Mucosa of gallbladder (tissue), 1 donor: ENCODE measurements at places on chromosomes 12 and 14. TPM values are rescaled to one million over a fixed set of nuclear protein-coding genes. Genes with fewer than 3 reads are reported as not detected.

GRCh38 chr14:30296931-30297405 lies 262.0 kb upstream of the G2E3 start:
- DNase-seq: no peak

DNA sequence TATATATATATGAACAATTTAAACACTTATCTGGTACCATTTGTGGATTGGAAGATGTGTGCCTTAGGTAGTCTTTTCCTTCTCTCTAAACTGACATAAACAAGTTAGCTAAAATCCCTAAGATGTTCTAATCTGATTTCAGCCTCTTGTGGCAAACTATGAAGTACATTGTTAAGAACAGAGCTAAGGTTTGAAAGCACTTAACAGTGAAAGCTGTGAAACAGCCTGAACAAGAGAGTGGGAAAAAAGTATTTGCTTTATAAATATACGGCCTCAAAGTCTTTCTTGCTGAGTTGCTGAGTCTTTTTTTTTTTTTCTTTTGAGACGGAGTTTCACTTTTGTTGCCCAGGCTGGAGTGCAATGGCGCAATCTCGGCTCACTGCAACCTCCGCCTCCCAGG lies 53.7 kb upstream of the PELI2 start:
- DNase-seq: no peak

The NPFF gene
- total RNA-seq: not detected

The CD27 gene
- 3.8 TPM for total RNA-seq
